ENCODE measurements at places on chromosomes 1 and 21.

- no peak for DNase-seq
Measured at GRCh38 chr1:227257964-227258363, 60.3 kb downstream of the CDC42BPA start.

DNA sequence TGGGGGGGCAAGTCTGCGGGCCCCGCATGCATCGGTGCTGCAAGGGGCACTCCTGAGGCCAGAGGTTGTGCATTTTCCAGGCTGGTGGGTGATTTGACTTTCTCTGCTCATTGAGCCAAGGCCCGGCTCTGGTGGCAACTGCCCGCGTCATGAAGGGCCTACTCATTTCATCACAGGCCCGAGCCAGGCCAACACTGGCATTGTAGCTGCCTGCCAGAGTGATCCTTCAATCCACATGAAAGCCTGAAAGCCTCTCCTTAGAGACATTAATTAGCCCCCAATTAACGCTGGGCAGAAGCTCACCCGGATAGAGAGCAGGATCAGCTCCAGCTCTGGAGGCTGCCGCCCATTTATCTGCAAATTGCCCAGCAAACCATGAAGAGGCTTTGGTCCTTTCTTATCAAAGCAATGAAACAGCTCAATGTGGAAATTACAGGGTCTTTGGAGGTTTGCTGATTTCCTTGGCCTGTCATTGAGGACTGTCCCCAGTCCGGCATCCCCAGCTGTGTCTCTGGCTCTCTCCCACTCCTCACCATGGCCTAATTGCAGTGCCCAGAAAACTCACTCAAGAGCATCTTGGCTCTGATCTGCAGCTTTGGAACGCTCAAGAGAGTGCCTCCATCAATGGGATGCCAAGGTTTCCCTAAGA is 50.4 kb upstream of the STUM start:
- no peak for DNase-seq

- DNase-seq: no peak
Measured at GRCh38 chr1:70039485-70039884, 165.9 kb downstream of the LRRC40 start.

GRCh38 chr1:150233359-150234308 is 2.3 kb downstream of the ANP32E start:
- no peak for DNase-seq

DNA sequence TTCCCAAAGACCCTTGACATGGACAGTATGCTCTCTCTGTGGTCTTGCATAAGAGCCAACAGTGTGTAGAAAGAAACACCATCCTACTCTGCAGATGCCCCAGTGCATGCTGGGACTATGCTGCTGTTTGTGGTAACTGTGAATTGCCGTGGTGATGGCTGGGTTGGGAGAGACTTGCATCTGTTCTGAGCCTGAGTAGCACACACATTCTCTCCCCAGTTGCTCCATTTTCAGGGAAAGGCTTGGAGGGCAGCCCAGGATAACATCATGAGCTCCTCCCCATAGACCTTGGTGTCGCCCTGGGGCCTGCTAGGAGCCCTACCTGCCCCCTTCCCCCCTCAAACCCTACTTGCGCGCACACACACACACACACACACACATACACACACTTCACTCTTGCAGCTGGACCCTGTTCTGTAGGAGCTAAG is 120.9 kb upstream of the IPO9 start:
- DNase-seq: no peak

- no peak for DNase-seq
Measured at GRCh38 chr1:62175568-62176179, 19.0 kb upstream of the L1TD1 start.

DNA sequence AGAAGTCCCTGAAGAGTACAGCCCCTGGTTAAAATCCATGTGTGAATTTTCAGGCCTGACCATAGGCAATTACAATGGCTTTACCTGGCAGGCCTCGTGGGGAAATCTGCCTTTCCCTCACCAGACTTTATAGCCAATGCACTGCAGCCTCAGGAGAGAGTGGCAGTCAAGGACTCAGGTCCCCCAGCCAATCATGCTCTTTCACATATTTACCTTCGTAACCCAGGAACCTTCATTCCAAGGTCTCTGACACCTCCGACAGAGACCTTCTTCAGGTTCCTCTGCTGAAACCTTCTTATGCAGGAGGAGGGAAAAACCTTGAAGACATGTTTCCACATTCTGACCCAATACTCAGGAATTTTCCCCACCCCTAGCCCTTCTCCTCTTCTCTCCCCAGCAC is 118.9 kb downstream of the FASLG start:
- DNase-seq: no peak

- DNase-seq: no peak
Measured at GRCh38 chr21:36750576-36750959, 51.7 kb downstream of the SIM2 start.

GRCh38 chr1:65440915-65441314 is 20.4 kb downstream of the LEPR start:
- DNase-seq: no peak
